ENCODE measurements at places on chromosomes 3 and 15.

GRCh38 chr15:67991706-67992105 lies 62.4 kb upstream of the PIAS1 start:
- DNase-seq = no peak

GRCh38 chr15:60937278-60937677 lies 291.8 kb downstream of the RORA start:
- no peak for DNase-seq

- no peak for DNase-seq
Observed at GRCh38 chr3:187570776-187571175, 99.4 kb downstream of the SST start.

DNA sequence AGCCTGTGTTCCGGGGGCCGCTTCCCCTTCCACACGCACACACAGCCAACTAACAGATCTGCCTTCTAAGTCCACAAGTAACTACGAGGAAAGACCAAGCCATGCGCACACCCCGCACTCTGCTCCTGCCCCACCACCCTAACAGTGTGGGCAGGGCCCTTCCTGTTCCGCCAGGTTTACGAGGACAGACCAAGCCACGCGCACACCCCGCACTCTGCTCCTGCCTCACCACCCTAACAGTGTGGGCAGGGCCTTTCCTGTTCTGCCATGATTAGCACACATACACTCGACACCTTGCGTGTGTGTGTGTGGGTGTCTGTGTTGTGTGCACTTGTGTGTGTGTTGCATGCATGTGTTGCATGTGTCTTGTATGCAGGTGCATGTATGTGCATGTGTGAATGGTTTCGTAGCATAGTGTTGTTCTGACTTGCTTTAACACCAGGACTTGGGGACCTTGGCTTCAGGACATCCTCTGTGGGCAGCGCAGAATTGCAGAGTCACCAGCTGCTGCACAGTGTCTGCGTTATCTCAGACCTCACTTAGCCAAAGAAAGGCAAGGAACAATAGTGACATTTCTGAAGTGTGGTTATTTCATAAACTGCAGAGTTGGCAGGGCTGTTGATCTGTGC lies 114.4 kb downstream of the CHSY1 start:
- DNase-seq = peak; percentile 69

GRCh38 chr15:58501006-58501405 lies 69.2 kb downstream of the LIPC start:
- no peak for DNase-seq
